ENCODE measurements at places on chromosomes 2 and 18. TPM values are rescaled to one million over a fixed set of nuclear protein-coding genes. Genes with fewer than 3 reads are reported as not detected.

Gene COL3A1
- total RNA-seq: 0.43 TPM

Gene EML4
- total RNA-seq: 24.3 TPM

Gene TCF7L1
- 0.64 TPM for total RNA-seq

Gene FHL2
- total RNA-seq: 50.3 TPM

Gene SERPINB4
- total RNA-seq: 10.8 TPM

Gene UGGT1
- total RNA-seq: 59.3 TPM

Gene HOXD3
- total RNA-seq: not detected

Gene GAREM2
- total RNA-seq: 0.72 TPM

Gene CTAGE1
- total RNA-seq: not detected

Gene COL4A4
- total RNA-seq: 1.9 TPM

Gene PTGR3
- total RNA-seq: 5.5 TPM

Gene DNAH6
- under 0.01 TPM for total RNA-seq

Gene TUBB8B
- 0.24 TPM for total RNA-seq

Gene C2orf72
- 0.24 TPM for total RNA-seq

Gene SLC30A3
- not detected for total RNA-seq
